ENCODE measurements at places on chromosomes 2 and 18. TPM values are rescaled to one million over a fixed set of nuclear protein-coding genes. Genes with fewer than 3 reads are reported as not detected.

Gene PPP4R3B
- total RNA-seq, result 82.6 TPM

Gene UNC80
- total RNA-seq, result not detected

Gene DNER
- not detected for total RNA-seq

DNA sequence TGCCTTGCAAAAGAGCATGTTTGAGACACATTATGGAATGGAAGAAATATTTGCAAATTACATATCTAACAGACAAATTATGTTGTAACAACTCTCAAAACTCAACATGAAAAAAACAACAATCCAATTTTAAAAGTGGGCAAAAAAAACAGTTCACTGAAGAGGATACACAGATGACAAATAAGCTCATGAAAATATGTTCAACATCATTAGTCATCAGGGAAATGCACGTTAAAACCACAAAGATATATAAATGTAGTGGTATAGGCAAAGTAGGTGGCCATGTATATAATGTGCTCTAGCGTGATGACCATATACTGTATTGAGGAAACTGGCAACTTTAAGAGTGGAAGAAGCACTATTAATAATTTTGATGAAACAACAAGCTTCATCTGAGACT is 220.1 kb downstream of the IRS1 start:
- no peaks in the 10 kb centered on the region for H3K36me3 ChIP-seq
- no peak for DNase-seq
- H3K4me1 ChIP-seq, result no peaks in the 10 kb centered on the region
- no peak overlapping the region for H3K27ac ChIP-seq
- H3K27me3 ChIP-seq, result peaks cover 27% of the 10 kb centered on the region
- H3K4me3 ChIP-seq, result no peak overlapping the region

DNA sequence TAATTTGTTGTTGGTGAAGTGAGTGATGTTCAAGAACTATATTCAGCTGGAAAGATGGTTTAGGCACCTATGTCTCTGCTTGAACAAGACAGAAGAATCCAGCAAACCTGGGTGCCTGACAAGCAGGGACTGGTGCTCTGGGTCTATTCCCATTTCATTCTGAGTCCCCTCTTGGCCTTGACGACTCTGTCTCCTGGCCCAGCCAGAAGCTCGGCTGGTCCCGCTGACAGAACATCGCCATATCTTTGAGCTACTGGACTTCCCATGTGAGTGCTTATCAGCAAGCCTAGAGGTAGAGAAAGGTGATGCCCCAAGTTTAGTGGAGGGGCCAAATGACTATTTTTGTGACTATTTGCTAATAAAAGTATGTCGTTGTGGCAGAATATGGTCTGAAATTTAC is 48.2 kb downstream of the SDC1 start:
- H3K36me3 ChIP-seq, result no peaks in the 10 kb centered on the region
- no peaks in the 10 kb centered on the region for H3K27me3 ChIP-seq
- H3K4me3 ChIP-seq, result no peak overlapping the region
- no peak overlapping the region for H3K27ac ChIP-seq
- no peak for DNase-seq

- H3K4me1 ChIP-seq, result peaks cover 6% of the 10 kb centered on the region
- no peaks in the 10 kb centered on the region for H3K27me3 ChIP-seq
- no peak for DNase-seq
- no peak overlapping the region for H3K27ac ChIP-seq
These were observed 25.4 kb upstream of the ST3GAL5 start for GRCh38 chr2:85913884-85914881.
